Aorta (tissue), 5 donors: ENCODE measurements at places on chromosomes 11 and 22. TPM values are rescaled to one million over a fixed set of nuclear protein-coding genes. Genes with fewer than 3 reads are reported as not detected.
A peak's percentile ranks its signal among the peaks of the same experiment; 100 is the strongest.

GRCh38 chr11:60914633-60915247 lies 782 bp downstream of the TMEM109 start:
- DNase-seq = no peak

GRCh38 chr22:39343259-39344045 lies 6.3 kb upstream of the SYNGR1 start:
- peak; percentile 77 for DNase-seq

- peak; percentile 75 for DNase-seq
These were observed 6.0 kb upstream of the CDKN1C start for GRCh38 chr11:2891326-2892214.

DNA sequence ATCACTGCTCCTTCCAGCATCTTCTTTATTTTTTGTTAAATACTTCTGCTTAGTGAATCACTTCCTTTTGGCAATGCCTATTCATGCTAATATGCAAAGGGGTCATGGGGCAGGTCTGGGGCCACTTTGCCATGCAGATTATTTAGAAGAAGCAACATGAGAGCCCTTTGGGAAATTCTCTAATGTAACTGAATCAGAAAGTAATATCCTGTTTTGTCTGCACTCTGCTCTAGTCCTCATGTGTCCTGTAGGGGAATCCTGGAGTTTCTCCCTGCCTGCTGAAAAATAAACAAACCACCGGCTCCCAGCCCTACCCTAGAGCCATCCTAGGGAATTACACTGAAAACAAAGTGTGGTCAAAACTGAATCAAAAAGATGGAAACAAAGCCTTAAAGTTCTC lies 176.5 kb upstream of the POU2AF2 start:
- DNase-seq = no peak

GAS2 gene
- 0.52 TPM for total RNA-seq

OR52N4 gene
- total RNA-seq = 0.87 TPM

APOA4 gene
- not detected for total RNA-seq

OR5P2 gene
- total RNA-seq = not detected

MISFA gene
- total RNA-seq = 6.6 TPM

NTM gene
- 1.9 TPM for total RNA-seq

OR5AR1 gene
- not detected for total RNA-seq

CHRM1 gene
- not detected for total RNA-seq

THRSP gene
- total RNA-seq = 2.7 TPM
